ENCODE measurements at places on chromosomes 11 and 22.

DNA sequence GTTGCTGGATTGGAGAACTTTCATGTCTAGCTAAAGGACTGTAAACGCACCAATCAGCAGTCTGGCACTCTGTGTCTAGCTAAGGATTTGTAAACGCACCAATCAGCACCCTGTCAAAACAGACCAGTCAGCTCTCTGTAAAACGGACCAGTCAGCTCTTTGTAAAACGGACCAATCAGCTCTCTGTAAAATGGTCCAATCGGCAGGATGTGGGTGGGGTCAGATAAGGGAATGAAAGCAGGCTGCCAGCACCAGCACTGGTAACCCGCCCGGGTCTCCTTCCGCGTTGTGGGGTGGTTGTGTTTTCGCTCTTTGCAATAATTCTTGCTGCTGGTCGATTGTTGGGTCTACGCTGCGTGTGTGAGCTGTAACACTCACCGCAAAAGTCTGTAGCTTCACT is 11.3 kb downstream of the MYO18B start:
- no peak for DNase-seq

GRCh38 chr11:62542111-62542745 is 4.4 kb downstream of the AHNAK start:
- DNase-seq = no peak

DNA sequence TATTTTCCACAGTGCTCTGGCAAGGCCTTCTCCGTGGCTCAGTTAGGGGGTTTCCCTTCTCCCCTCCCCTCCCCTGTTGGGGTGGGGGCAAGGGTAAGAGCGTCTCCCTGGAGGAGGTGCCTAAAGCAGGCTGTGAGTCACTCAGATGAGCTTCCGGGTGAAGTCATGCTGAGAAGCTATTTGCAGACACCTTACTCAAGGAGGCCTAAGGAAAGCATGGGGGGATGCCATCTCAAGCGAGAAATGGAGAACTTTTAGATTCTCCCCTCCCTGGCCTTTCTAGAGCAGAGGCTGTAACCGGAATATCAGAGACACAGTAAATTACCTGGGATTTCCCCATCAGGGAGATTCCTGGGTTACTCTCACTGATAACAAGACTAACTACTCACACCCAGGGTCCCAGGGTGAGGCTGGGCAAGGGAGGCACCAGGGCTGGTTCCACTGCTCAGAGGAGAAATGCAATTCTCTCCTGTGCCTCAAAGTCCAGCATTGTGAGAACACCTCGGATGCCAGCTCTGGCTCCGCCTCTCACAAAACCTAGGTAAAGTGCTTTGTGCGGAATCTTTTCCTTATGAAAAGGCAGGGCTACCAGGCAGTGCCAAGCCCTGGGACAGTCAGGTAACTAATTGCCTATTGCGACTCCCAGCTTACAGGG is 123.6 kb downstream of the ABTB2 start:
- DNase-seq = peak; percentile 31

DNA sequence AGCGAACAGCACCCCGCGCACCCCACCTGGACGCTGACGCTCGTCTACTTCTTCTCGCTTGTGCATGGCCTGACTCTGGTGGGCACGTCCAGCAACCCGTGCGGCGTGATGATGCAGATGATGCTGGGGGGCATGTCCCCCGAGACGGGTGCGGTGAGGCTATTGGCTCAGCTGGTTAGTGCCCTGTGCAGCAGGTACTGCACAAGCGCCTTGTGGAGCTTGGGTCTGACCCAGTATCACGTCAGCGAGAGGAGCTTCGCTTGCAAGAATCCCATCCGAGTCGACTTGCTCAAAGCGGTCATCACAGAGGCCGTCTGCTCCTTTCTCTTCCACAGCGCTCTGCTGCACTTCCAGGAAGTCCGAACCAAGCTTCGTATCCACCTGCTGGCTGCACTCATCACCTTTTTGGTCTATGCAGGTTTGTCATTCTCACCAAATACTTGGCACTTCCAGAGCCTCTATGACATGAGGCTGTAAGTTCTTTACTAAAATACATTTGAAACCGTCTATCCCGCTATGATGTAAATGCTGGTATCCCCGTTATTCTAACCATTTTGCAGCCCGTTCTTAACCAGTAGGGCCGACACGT is 535 bp downstream of the AQP11 start:
- no peak for DNase-seq

- DNase-seq = no peak
Measured at GRCh38 chr11:6719576-6719975, 36.4 kb upstream of the MRPL17 start.

- DNase-seq = no peak
Measured at GRCh38 chr22:18075720-18076497, 1.9 kb upstream of the PEX26 start.

DNA sequence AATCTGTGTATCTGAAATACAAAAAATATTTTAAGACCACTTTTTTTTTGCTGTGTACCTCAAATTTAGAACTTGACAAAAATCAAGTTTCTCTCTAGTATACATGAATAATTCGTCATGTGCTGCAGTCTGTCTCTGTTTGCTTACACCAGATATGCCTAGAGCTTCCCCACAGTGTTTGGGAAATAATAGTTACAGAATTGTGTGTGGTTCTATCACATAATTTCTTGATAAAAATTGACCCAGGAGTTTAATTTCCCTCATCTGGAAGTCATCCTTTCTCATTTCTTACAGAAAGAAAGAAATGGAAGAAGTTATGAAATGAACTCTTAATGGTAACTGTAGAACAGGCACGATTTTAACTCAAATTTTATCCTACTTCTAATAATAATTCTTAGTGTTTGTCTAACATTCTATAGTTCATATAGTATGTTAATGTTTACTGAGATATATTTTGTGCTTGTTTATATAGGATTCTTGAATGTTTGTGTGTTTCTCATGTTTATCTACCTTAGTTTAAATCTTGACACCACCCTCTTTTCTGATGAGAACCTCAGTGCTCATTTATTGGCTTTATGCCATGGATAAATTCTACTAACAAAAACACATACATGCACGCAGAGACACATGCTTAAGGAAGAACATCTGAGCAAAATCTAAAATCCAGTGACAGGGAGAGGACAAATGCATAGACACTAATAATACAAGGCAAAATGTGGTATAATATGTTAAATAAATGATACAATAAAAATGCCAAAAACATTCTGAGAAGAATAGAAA is 61.4 kb upstream of the CTSC start:
- DNase-seq = no peak

GRCh38 chr22:45418056-45418769 is 4.7 kb downstream of the RIBC2 start:
- DNase-seq = no peak

GRCh38 chr11:36328966-36329673 is 33.0 kb downstream of the PRR5L start:
- no peak for DNase-seq

DNA sequence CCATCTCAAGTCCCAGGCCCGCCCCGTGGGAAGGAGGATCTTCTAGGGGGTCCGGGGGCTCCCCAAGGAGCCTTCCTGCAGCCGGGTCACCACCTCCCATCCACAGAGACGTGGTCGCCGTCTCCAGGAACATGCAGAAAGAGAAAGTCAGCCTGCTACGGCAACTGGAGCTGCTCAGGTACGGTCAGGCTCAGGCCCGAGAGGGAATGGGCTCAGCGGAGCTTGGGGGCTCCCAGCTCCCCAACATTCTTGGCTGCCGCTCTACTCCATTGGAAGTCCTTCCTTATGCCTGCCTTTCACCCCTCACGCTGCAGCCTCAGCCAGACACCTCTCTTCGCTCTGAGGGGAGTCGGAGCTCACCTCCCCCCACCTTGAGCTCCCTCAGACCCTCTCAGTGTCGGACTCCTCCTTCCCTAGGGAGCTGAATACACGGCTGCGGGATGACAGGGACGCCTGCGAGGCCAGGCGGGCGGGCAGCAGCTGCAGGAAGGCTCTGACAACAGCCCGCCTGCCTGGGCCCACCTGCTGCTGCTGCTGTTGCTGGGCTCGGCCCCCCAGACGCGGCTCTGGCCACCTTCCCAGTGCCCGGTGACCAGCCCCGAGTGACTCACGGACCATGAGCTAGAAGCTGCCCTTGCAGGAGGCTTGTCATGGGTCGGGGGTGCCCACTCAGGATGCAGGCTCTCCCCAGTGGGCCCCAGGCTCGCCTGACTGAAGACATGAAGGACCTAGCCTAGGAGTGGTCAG is 1.5 kb upstream of the CD151 start:
- DNase-seq = no peak

- no peak for DNase-seq
Measured at GRCh38 chr11:88146106-88146505, 29.1 kb downstream of the RAB38 start.

DNA sequence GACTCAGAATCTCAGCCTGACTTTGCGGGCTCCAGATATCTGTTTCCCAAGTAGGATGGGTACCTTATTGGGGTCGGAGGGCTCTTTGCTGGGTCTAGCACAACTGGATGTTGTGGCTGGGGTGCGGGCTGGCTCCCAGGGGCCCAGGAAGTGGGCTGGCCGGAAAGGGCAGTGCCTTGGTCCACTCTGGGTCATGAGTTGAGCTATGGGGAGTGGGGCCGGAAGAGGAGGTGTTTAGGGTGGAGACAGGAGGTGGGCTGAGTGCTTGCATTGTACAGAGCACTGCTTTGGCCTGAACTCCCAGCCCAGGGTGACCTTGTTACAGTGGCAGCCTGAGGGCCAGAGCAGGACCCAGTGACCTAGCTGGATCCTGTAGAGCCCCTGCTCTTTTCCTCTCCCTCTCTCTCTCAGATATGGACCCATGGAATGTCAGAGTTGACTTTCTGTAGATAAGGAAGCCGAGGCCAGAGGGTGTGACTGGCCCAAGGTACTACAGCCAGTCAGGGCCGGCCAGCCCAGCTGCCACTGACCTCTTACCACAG is 13.2 kb downstream of the PHLDB1 start:
- DNase-seq = peak; percentile 70

DNA sequence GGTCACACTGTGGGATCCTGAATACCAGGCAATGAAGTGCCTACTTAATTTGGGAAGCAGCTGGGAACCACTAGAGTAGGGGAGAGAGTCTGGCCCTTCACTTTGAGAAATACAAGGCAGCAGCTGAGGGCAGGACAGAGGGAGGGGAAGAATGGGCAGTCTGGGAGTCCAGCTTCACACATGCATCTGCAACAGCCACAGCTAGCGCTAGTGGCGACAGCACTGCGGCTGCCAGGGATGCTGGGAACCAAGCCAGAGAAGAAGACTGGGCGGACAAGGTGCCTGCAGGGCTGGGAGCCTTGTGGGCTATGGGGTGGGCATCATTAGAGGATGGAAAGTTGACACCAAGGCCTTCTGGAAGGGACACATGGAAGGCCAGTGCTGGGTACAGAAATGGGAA is 15.8 kb downstream of the SCUBE2 start:
- DNase-seq = no peak

DNA sequence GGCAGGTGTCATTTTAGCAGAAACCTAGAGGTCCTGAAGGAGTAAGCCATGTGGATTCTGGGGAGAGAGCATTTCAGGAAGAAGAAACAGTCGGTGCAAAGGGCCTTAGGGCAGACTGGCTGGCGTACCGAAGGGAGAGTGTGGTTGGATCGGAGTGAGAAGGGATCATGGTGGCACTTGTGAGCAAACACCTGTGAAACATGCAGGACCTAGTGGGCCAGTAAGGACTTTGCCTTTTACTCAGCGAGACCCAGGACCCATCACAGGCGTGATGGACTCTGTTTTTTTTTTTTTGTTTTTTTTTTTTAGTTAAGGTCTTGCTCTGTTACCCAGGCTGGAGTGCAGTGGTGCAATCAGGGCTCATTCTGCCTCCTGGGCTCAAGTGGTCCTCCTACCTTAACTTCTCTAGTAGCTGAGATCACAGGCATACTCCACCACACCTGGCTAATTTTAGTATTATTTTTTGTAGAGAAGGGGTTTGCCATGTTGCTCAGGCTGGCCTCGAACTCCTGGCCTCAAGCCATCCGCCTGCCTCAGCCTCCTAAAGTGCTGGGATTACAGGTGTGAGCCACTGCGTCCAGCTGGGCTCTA is 3.5 kb upstream of the TSGA10IP start:
- no peak for DNase-seq

GRCh38 chr22:50162391-50162956 is 8.1 kb upstream of the PANX2 start:
- no peak for DNase-seq

GRCh38 chr22:41238570-41239442 is 1.9 kb downstream of the CHADL start:
- no peak for DNase-seq

DNA sequence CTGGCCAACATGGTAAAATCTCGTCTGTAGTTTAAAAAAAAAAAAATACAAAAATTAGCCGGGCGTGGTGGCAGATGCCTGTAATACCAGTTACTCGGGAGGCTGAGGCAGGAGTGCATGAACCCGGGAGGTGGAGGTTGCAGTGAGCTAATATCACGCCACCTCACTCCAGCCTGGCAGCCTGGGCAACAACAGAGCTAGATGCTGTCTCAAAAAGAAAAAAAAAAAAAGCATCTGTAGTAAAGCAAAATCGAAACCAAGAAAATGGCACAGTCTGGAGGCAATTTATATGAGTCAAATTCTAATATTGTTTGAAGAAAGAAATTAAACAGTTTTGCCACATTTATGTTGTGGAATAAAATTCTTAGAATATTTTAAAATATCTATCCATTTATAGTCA is 365.0 kb upstream of the CHORDC1 start:
- DNase-seq = no peak

DNA sequence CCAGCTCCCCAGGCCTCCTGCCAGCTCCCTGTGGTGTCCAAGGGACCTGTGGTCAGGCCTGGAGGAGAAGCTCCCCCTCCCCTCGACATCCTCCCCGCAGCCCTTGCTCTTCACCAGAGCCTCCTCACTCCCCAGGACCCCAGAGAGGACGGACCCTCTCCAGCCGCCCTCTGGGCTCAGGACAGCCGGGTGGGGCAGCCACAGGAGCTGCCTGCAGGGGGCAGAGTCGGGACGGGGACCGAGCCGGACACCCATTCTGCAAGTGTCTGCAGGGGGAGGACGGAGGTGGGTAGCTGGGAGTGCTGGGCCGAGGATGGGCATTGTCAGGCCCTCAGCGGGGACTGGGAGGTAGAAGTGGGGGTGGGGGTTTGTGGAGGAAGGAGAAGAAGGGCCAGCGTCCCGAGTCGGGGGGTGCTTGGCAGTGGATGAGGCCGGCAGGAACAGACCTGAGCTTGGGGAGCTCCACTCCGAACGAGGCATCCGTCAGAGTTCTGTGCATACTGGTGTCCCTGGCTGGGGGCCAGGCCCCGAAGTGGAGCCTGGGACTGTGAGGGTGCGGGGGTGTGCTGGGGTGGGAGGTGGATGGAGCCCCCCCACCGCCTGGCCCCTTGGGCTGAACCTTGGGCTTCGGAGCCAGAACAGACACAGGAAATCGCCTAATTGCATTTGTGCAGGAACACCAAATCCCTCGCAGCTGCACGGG is 15.2 kb downstream of the PRR33 start:
- DNase-seq = no peak

GRCh38 chr11:73029403-73029802 is 112.7 kb downstream of the FCHSD2 start:
- no peak for DNase-seq

DNA sequence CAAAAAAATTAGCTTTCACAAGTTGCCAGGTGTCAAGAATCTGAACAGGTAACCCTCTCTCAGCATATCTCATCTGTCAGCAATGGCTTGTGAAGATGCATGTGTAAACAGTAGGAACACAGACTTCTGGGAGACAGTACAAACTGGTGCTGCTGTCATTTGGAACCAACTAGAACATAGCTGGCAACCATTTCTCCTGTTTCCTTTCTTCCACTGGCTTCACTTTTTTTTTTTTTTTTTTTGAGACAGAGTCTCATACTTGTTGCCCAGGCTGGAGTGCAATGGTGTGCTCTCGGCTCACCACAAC is 2.1 kb upstream of the PIK3C2A start:
- no peak for DNase-seq
